Right lung (tissue), 10 donors: ENCODE measurements at places on chromosomes 4 and X. TPM values are rescaled to one million over a fixed set of nuclear protein-coding genes. Genes with fewer than 3 reads are reported as not detected.
A peak's percentile ranks its signal among the peaks of the same experiment; 100 is the strongest.

Gene MAGEA1
- not detected for polyA plus RNA-seq

DNA sequence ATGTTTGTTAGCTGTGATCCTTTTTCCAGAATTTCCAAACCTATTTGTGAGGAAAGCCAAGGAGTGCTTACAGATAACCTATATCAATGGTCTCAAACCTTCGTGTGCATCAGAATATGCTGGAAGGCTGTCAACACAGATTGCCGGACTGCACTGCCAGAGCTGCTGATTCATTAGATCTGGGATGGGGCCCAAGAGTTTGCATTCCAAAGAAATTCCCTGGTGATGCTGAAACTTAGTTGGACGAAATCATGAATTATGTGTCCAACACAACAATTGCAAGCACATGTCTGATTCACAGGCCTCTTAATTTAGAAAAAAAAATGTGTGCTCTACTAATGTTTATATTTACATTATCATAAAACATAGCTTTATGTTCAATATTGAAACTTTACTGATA, 544.0 kb upstream of the AMOT start:
- DNase-seq, result peak; percentile 0

Gene GJB1
- 5.2 TPM for polyA plus RNA-seq

- DNase-seq, result no peak
Measured at GRCh38 chr4:121061215-121061614, 11.1 kb downstream of the NDNF start.

Gene HTRA3
- 11.0 TPM for polyA plus RNA-seq

Gene NOX1
- polyA plus RNA-seq, result 1.0 TPM

Gene ZMAT1
- polyA plus RNA-seq, result 34.7 TPM

DNA sequence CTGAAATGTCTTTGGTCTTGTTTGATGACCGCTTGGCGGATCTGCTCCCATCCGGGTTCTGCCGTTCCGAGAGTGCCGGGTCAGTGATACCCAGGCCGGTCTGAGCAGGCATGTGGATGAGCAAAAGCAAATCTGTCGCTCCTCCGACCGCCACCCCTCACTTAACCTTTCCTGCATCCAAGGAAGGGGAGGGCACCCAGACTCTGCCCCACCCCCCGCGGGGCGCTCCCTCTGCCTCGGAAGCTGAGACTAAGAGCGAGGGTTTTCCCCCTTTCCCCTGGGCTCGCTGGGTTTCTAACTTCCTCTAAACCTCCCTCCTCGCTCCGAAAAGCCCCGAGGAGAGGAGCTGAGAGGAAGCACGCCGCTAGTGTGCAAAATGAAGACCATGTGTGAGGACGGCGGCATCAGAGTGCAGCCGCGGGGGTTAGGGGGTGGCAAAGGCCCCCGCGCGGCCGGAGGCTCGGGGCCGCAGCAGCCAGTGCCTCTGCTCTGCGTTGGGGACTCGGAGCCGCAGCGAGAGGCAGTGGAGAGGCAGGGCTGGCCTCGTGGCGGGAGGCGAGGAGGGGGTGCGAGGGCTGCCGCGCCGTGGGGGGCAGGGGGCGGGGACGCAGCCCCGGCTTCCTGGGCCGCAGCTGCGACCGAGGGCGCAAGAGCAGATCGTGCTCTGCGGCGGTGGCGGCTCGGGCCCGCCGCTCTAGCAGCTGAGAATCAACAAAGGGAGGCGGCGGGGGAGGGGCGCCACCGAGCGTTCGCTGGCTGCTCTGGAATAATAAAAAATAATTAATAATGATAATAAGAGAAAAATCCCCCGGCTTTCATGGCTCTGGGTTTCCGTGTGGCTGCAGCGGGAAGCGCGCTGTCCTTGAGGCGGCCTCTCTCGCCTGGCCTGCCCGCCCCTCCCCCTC, 55.8 kb upstream of the BCOR start:
- DNase-seq, result no peak

Gene BTC
- 7.2 TPM for polyA plus RNA-seq

DNA sequence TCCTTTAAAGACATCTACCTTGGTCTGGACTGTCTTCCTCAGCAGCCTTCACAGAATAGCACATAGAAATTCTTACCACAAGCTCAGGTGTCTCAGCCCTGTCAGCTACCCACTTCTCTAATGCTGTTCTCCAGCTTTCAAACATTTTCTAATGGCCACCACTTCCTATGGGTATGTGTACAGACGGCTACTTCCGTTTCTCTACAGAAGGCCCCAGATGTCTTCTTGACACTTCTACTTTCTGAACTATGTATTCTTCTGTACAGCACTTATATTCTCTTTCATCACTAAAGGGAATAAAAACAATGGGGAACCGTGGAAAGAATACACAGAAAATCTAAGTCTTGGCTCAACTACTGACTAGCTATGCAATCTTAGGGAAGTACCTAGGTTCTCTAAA, 13.3 kb downstream of the OPHN1 start:
- no peak for DNase-seq

DNA sequence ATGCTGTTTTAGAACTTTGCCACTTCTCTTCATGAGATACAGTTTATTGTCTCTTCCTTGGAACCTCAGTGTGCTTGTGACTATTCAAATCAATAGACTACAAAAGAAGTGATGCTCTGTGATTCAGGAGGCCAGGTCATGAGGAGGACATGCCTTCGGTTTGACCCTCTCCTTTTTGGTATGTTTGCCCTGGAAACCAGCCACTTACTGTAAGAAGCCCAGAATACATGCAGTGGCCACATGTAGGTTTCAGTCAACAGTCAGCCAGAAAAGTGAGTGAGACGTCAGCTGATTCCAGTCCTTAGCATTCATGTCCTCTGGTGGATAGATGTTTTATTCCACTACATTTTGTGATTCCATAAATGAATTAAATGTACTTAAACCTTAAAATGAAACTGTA, 328.7 kb downstream of the PCDH18 start:
- no peak for DNase-seq

- no peak for DNase-seq
Measured at GRCh38 chrX:40176351-40177116, 78.8 kb upstream of the BCOR start.

DNA sequence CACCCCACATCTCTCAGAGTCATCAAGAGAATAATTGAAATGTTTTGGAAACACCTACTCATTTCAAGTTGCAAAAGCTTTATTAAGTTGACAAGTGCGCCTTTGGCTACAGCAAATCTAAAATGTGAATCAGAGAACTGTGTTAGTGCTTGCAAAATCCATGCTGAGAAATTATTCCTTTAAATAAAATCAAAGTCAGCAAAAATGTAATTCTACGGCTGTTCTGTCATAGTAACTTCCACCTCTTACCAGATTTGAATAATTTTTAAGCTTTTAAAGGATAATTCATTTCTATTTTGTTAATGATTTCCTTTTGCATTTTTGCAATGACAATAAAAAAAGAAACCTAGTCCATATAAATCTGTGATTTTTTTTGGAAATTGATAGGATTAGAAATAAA, 1779.1 kb downstream of the STIM2 start:
- DNase-seq, result no peak

Gene TXK
- polyA plus RNA-seq, result 5.3 TPM

GRCh38 chrX:74353984-74354383, 50.0 kb downstream of the ZCCHC13 start:
- DNase-seq, result no peak

Gene CLDN34
- polyA plus RNA-seq, result not detected
